ENCODE measurements at places on chromosomes 2 and 18.

DNA sequence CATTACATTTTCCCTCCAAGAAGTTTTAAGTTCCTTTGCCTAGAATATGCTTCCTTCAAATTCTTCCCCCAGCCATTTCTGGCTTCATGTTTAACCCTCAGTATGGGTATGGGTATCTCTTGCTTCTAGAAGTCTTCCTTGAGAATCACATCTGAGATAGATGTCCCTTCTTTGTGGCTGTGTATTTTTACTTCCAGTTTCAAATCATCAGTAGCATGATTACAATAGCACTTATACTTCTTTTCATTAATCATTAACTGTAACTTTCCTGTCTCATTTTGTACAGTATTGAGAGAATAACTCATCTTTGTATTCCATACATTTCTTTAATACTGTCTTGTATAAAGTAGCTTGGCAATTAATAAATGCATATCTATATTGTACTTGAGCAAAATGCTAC is 17.3 kb upstream of the PDE1A start:
- DNase-seq = no peak

DNA sequence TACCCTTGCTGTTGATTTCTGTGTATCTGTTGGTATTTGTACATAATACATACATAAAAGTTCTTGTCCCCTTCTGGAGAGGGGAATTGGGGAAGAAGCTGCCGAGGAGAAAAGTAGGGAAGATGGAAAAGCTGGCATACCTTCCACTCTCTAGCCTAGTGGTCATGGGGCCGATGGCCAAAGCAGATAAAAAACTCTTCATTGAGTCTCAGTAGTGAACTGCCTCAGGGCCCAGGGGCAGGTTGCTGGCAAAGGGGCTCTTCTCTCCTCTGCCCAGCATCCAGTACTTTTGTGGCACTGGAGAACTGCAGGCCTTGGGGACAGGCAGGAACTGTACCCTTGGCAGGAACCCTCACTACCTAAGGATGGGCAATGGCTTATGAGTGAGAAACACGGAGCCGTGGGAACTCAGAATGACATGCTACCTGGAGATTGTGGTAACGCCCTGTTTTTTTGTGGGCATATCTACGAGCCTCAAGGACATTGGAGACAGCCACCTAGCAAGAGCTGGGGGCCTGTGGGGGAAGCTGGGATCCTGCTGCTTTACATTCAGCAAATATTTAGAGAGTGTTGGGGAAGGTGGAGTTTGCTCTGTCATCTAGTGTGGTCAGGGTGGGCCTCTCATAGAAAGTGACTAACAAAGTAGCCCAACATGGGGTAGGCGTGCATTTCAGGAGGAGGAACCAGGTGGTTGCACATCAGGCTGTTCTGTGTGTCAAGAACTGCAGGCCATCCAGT is 22.6 kb upstream of the ITGB6 start:
- DNase-seq = no peak

DNA sequence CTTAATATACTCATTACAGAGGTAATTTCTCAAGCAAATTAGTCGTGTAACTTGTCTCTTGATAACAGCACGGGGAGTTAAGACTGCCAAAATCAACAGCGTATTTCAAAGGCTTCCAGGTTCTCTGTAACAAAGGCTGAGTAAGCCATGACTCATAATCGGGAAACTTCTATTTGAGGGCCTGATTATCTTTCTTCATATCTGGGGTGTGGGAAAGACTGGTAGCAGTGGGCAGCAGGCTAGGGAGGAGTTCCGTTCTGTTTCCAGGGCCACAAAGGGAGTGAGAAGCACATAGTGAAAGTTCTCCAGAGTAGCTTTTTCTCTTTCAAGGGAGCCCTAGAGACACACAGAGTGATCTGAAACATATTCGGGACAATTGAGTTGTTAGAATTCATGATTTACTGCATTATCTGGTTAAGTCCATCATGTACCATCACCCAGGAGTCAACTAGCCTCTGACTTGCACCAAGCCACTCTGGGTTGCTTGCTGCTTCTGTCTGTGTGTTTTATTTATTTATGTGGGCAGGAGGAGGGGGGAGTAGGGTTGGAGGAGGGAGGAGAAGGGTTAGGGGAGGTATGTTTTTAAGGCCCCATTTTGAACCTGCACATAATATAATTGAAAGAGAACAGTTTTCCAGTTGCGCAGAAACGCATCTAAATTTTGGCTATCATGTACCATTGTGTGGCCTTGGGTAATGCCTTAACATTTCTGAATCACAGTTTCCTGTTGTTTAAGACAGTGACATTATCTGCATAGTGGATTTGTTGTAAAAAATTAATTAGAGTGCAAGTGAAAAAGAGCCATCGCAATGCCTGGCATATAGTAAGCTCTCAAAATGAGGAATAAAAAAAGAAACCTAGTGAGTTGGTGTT is 80.5 kb upstream of the ITPRID2 start:
- no peak for DNase-seq

DNA sequence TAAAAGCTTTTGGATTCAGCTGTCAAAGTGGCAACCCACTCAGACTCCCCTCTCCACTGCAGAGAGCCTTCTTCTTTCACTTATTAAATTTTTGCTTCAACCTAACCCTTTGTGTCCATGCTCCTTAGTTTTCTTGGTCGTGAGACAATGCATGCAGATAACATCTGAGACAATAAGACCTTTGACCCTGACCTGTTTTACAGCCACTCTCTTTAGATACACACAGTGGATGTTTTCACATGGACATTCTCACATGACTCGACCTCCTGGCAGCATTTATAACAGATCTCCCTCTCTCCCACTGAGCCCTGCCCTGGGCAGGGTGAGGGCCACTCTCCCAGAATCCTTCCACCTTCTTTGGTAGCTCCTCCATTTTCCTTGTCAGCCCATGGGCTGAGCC is 30.4 kb upstream of the IL36G start:
- DNase-seq = no peak

DNA sequence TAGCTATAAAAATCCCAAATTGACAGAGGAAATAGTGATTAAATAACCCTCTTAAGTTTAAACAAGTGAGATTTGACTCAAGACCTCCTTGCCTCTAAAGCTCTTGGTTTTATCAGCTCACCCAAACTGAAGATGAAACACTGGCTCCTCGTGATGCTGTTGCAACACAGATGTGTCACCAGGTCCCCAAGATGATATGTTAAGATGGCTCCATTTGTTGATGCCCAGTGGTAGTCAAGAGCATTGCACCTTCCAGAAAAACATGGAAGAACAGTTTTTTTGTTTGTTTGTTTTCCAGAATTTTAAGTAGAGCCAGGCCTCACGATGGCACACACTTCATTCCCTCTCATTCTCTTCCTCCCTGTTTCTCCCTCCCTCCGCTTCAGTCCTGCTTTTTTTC is 399.8 kb downstream of the TXNL1 start:
- DNase-seq = no peak

DNA sequence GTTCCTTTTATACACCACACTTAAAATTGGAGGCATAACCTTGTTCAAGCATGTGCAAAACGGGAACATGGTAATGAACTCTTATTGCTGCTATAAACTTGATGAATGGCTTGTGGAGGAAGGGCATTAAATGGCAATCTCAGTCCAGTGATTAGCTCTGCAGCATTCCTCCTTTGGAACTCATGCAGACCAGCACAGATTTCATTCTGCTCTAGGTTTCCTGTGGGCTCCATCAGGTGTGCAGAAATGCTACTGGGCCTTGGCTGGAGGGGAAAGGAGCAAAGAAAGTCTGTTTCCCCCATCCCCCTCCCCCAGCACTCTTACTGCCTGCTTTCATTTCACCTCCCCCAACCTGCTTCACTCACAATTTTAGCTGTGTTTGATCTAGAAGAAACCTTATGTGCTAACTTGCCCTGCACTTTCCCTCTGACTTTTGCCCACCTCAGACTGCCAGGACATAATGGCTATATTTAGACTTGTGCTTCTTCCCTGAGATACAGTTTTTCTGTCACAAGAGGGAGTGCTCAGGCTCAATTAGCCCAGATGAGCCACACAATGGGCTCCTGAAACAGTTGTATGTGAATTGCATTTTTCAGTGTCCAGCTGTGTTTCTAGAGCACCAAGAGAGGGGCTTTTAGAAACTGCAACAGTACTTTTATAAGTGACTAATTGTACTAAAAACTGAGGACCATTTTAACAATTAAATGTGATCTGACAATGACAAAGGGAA is 109.8 kb downstream of the FSHR start:
- DNase-seq = no peak

DNA sequence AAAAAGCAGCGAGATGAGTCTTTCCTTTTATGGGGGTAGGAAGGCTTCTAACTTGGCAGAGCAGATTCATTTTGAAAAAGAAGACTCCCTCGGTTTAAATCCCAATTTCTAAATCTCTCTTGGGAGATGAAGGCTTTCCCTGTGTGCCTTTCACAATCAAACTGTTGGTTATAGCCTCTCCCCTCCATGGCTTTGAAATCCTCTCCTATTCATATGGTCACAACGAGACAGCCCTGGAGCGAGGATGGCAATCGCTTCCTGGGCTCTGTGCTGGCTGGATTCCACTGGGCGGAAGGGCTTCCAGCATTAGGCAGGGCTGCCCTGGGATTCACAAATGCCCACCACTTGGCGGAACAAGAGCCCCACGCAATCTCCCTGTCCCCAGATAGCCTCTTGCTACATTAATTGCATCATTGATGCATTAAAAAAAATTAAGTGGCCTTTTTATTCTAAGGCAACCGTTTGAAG is 1.6 kb downstream of the CAVIN2 start:
- no peak for DNase-seq

GRCh38 chr2:142069251-142069888 is 61.4 kb downstream of the LRP1B start:
- no peak for DNase-seq

GRCh38 chr2:181857483-181857882 is 34.0 kb upstream of the ITPRID2 start:
- no peak for DNase-seq

- DNase-seq = no peak
Observed at GRCh38 chr2:6782517-6783237, 83.0 kb downstream of the CMPK2 start.

DNA sequence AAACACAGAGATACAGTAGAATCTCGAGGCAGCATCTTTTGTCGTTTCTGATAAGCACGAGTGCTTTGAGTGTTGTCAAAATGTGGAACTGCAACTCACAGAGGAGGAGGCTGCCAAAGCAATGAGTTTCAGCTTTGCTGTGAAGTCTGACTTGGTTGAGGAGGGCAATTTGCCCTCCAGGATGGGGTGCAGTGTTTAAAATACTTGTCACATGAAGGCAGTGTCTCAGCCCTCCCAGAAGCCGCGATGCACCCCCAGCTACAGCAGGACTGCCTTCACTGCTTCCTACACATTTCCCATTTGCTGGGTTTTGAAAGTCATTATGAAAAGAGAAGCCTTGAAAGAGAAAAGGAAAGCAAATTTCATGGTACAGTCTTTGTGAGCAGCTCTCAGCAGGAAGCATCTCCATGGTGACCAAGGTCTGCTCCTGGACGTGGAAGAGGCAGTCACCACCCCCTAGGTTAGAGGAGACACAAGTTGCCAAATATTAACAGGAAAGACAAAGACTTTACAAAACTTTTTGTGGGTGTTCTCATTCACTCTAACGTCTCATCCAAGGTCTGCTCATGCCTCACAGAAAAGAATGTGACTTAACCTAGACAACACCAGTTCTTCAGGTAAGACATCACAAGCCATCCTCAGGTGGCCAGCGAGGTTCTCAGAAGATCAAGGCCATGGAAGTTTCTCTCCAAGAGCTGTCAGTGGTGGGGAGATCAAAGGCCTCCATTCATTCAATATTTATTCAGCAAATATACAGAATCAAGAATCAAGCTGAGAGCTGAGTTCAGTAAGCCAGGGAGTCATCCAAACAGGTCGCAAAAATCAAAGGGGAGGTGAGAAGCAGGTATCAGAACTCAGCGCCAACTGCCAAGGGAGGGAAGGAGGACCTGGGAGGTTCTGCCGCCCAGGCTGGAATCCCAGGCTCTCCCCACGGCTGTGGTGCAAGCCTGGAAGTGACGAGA is 476.0 kb downstream of the EIPR1 start:
- no peak for DNase-seq

GRCh38 chr2:9686061-9686460 is 55.3 kb upstream of the YWHAQ start:
- DNase-seq = no peak

DNA sequence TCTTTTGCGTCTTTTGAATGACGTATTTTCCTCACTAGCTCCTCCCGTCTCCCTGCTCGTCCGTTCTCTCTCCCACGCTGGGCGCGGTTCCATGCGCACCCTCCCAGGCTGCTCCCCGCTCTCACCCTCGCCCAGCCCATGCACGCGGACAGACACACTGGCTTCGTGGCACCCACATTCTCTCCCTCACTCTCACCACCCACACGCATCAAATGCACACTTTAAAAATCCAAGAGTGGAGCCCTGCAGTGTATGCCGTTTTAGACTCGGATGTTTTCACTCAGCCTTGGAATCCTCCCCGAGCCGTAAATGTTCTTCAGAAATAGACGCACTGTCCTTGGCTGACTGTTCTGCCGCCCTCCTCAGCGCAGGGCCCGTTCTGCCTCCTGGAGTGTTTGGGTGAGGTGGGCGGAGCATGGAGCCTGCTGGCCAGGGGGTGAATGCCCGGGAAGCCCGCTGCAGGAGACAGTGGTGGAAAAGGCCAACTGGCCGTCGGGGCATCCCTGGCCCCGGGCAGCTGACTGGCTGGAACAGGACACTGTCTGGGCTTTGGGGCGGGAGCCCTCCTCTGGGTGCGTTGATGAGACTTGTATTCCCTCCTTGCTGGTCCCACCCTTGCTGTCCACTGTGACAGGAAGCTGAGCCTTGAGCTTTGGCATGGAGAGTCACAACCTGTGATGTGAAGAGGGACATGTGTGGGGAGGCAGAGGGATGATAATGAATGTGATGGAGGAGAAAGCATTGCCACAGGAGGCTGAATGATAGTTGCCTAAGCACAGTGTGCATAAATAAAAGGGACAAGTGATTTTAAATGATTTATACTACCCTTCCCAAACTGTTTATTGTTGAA is 35.4 kb upstream of the LYPD6B start:
- no peak for DNase-seq

- DNase-seq = no peak
Observed at GRCh38 chr2:204346906-204347305, 198.4 kb upstream of the PARD3B start.

- DNase-seq = no peak
Observed at GRCh38 chr18:35114305-35114704, 73.1 kb downstream of the MAPRE2 start.

DNA sequence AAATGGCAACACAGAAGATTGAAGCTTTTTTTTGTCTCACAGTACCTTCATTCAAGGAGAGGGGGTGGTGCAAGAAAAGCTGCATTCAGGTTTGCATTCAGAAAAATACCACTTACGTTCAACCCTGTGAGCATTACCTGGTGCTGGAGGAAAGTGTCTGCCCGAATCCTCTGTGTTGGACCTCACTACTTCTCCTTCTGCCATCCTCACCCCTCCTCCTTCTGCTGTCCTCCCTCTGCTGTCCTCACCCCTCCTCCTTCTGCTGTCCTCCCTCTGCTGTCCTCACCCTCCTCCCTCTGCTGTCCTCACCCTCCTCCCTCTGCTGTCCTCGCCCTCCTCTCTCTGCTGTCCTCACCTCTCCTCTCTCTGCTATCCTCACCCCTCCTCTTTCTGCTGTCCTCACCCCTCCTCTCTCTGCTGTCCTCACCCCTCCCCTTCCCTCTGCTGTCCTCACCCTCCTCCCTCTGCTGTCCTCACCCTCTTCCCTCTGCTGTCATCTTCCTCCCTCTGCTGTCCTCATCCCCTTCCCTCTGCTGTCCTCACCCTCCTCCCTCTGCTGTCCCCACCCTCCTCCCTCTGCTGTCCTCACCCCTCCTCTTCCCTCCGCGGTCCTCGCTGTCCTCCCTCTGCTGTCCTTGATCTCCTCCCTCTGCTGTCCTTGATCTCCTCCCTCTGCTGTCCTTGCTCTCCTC is 11.3 kb downstream of the GAD1 start:
- DNase-seq = no peak
